ENCODE measurements at places on chromosomes 4 and X. TPM values are rescaled to one million over a fixed set of nuclear protein-coding genes. Genes with fewer than 3 reads are reported as not detected.

BEND4 gene
- polyA plus RNA-seq, result 1.2 TPM

- no peaks in the 10 kb centered on the region for H3K27me3 ChIP-seq
- no peak overlapping the region for H3K4me3 ChIP-seq
- H3K36me3 ChIP-seq, result peaks cover 4% of the 10 kb centered on the region
- peak; percentile 36 for DNase-seq
Measured at GRCh38 chr4:101019941-101020401, 327.4 kb downstream of the PPP3CA start.

DNA sequence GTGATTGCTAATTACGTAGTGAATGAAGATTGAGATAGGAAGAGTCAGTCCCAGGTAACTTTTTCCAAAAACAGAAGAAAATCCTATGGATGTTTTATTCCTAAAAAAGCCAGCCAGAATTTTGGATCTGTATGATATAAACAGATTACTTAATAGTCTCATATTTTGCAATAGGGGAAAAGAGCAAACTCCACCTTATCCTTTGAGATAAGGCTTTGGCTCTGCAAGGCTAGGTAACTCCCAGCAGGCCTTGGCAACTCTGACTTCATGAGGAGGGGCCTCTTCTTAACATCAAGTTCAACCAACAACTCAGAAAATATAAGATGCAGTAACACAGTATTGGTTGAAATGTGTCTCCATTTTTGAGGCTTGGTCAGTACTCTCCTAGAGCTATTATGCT, 98.7 kb upstream of the SLC4A4 start:
- no peak overlapping the region for H3K4me3 ChIP-seq
- H3K36me3 ChIP-seq, result no peaks in the 10 kb centered on the region
- H3K27me3 ChIP-seq, result no peaks in the 10 kb centered on the region
- peak; percentile 81 for DNase-seq
- peak overlapping the region; percentile 26 for H3K27ac ChIP-seq
- H3K4me1 ChIP-seq, result peaks cover 3% of the 10 kb centered on the region

GRCh38 chr4:112753333-112753732, 116.4 kb downstream of the LARP7 start:
- no peak overlapping the region for H3K4me3 ChIP-seq
- no peaks in the 10 kb centered on the region for H3K4me1 ChIP-seq
- H3K27me3 ChIP-seq, result no peaks in the 10 kb centered on the region
- H3K27ac ChIP-seq, result no peak overlapping the region
- H3K36me3 ChIP-seq, result no peaks in the 10 kb centered on the region

DNA sequence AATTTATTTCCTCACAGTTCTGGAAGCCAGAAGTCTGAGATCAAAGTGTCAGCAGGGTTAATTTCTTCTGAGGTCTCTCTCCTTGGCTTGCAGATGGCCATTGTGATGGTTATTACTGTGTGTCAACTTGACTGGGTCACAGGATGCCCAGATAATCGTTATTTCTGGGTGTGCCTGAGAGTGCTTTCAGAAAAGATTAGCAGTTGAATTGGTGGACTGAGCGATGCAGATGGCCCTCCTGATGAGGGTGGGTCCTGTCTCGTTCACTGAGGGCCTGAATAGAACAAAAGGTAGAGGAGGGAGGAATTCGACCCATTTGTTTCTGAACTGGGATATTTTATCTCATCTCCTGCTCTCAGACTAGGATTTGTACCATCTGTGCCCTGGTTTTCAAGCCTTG, 15.7 kb downstream of the SMIM43 start:
- no peaks in the 10 kb centered on the region for H3K4me1 ChIP-seq
- no peaks in the 10 kb centered on the region for H3K36me3 ChIP-seq
- DNase-seq, result no peak
- H3K4me3 ChIP-seq, result no peak overlapping the region
- H3K27ac ChIP-seq, result no peak overlapping the region

DNA sequence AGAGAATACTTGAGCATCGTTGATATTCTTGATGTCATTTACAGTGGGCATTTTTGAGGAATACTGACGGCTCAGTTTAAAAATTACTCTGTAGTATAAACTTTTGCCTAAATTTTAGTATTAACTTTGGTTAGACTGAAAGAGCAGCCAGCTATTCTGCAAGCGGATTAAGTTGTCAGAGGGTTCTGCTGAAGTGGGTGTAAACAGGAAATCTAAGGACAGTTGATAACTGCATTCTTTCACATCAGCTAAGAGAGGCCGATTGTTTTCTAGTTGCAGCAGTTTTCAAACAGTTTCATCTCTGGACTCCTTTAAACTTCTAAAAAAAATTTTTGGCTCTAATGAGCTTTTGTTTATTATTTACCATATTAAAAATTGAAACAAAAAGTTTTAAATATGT, 149.6 kb downstream of the RAPGEF2 start:
- no peaks in the 10 kb centered on the region for H3K4me1 ChIP-seq
- no peak for DNase-seq
- H3K4me3 ChIP-seq, result no peak overlapping the region
- peaks cover 15% of the 10 kb centered on the region for H3K36me3 ChIP-seq
- H3K27ac ChIP-seq, result no peak overlapping the region

- no peak for DNase-seq
- no peaks in the 10 kb centered on the region for H3K27me3 ChIP-seq
- no peaks in the 10 kb centered on the region for H3K4me1 ChIP-seq
- peaks cover 2% of the 10 kb centered on the region for H3K36me3 ChIP-seq
- no peak overlapping the region for H3K4me3 ChIP-seq
- no peak overlapping the region for H3K27ac ChIP-seq
Measured at GRCh38 chrX:9873952-9874351, 87.7 kb downstream of the SHROOM2 start.

OPN1MW3 gene
- polyA plus RNA-seq, result not detected

MAGEA2 gene
- not detected for polyA plus RNA-seq

GRCh38 chr4:57443308-57443707, 333.1 kb upstream of the IGFBP7 start:
- H3K27ac ChIP-seq, result no peak overlapping the region
- no peaks in the 10 kb centered on the region for H3K4me1 ChIP-seq
- no peaks in the 10 kb centered on the region for H3K27me3 ChIP-seq
- H3K36me3 ChIP-seq, result no peaks in the 10 kb centered on the region
- no peak for DNase-seq

GRCh38 chr4:42627885-42628646, 28.8 kb downstream of the ATP8A1 start:
- DNase-seq, result peak; percentile 24
- H3K36me3 ChIP-seq, result peaks cover 5% of the 10 kb centered on the region
- H3K4me3 ChIP-seq, result no peak overlapping the region
- no peaks in the 10 kb centered on the region for H3K27me3 ChIP-seq
- H3K4me1 ChIP-seq, result peaks cover 17% of the 10 kb centered on the region

DNA sequence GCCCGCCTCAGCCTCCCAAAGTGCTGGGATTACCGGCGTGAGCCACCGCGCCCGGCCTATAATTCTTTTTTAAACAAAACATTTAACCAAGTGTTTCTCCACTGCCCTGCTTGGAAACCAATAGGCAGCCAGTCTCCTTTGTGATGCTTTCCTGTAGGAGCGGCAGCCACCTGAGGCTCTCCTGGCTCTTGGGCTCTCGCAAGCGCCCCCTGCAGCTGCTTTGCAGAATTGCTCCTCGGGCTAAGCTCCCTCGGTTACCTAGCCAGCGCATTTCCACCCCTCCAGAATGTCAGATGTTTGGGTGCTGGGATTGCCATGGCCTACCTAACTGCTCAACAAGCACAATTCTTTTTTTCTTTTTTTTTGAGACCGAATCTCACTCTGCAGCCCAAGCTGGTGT, 7.7 kb downstream of the S100P start:
- H3K4me3 ChIP-seq, result no peak overlapping the region
- H3K36me3 ChIP-seq, result peaks cover 11% of the 10 kb centered on the region
- DNase-seq, result no peak

TSPAN6 gene
- polyA plus RNA-seq, result 115 TPM

- no peaks in the 10 kb centered on the region for H3K4me1 ChIP-seq
- H3K4me3 ChIP-seq, result no peak overlapping the region
- H3K36me3 ChIP-seq, result peaks cover 5% of the 10 kb centered on the region
- no peak overlapping the region for H3K27ac ChIP-seq
- no peaks in the 10 kb centered on the region for H3K27me3 ChIP-seq
Measured at GRCh38 chr4:101037249-101037648, 310.1 kb downstream of the PPP3CA start.

RHOXF1 gene
- polyA plus RNA-seq, result 1.2 TPM

DCAF4L1 gene
- 0.21 TPM for polyA plus RNA-seq

ERVMER34-1 gene
- polyA plus RNA-seq, result 0.61 TPM

F8A2 gene
- polyA plus RNA-seq, result not detected

DDX53 gene
- polyA plus RNA-seq, result not detected

DNA sequence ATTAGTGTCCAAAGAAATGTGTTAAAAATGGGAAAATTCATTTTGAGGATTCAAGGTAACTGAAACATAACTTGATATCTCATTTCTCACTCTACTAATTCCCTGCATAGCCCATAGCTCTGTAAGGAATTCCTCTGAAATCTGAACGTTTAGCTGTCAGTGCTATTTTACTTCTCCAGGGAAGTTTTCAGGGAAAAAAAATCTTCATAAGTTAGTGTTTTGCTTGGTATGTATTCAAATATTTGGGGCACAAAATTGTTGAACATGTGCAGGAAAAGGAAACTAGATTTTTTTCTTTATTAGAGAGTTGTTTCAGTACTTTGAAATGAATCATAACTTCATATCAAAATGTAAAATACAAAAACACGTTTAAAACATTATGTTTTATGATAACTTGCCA, 891.4 kb downstream of the CENPC start:
- H3K27ac ChIP-seq, result no peak overlapping the region
- no peak overlapping the region for H3K4me3 ChIP-seq
- no peaks in the 10 kb centered on the region for H3K36me3 ChIP-seq
- H3K4me1 ChIP-seq, result no peaks in the 10 kb centered on the region

GRCh38 chr4:184649971-184650855, 675 bp downstream of the PRIMPOL start:
- no peaks in the 10 kb centered on the region for H3K27me3 ChIP-seq
- H3K4me3 ChIP-seq, result peak overlapping the region; percentile 93
- H3K36me3 ChIP-seq, result peaks cover 4% of the 10 kb centered on the region
- peaks cover 31% of the 10 kb centered on the region for H3K4me1 ChIP-seq
- peak; percentile 72 for DNase-seq

IGFBP7 gene
- polyA plus RNA-seq, result 90.4 TPM

DNA sequence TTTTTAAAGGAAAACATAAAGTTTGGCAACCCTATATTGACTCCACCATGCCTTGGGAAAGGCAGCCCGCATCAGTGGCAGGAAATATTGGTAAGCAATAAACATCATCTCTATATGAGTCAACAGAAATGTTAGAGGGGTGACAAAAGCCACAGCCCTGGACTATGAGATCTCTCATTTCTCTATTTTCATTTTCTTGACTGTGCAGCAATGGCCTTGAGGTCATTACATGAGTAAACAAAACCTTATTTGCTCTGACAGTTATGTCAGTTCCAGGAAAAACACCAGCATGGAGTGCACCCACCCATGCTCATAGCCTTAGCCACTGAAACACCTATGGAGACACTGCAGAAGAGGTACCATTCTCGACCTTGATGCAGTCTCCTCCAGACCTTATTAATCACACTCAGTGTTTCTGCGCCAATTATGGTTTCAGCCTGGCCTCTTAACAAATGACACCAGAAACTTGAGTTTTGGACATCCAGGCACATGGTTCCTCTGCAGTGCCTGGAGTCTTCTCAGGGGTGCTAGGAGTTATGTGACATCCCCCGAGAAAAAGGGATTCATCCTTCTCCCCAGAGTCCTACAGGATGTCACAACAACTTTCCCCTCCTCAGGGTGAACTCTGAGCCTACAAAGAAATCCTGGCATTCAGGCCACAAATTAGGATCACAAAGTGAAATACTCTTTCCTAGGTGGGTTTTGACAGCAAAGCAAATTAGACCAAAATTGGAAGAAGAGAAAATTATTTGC, 16.0 kb upstream of the HPGD start:
- H3K27me3 ChIP-seq, result no peaks in the 10 kb centered on the region
- no peak overlapping the region for H3K27ac ChIP-seq
- DNase-seq, result no peak
- H3K4me1 ChIP-seq, result no peaks in the 10 kb centered on the region
- no peaks in the 10 kb centered on the region for H3K36me3 ChIP-seq

GRCh38 chrX:47481160-47481559, 1.9 kb downstream of the ZNF41 start:
- H3K36me3 ChIP-seq, result no peaks in the 10 kb centered on the region
- H3K4me1 ChIP-seq, result peaks cover 10% of the 10 kb centered on the region
- no peak overlapping the region for H3K27ac ChIP-seq
- H3K4me3 ChIP-seq, result no peak overlapping the region

GRCh38 chr4:47074816-47075215, 43.4 kb downstream of the GABRB1 start:
- H3K27ac ChIP-seq, result no peak overlapping the region
- no peaks in the 10 kb centered on the region for H3K4me1 ChIP-seq
- H3K36me3 ChIP-seq, result no peaks in the 10 kb centered on the region
- H3K27me3 ChIP-seq, result no peaks in the 10 kb centered on the region

DNA sequence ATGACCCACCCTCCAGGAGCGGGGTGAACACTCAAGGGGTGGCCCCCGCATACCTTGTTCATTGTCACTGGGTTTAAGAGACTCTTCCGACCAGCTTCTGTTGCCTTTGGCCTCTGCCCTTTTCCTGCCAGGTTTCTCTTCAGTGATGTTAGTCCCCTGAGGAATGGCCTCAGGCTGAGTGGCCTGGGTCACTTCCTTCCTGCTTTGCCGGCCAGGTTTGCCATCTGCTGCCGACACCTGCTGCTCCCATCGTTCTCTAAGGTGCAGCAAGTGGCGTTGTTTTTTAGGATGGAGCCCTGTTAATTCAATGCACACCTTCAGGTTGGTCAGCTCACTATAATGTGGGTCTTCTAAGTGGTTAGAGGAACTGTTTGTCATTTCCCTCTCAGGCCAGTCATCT, 34.2 kb downstream of the BCOR start:
- H3K36me3 ChIP-seq, result peaks cover 75% of the 10 kb centered on the region
- no peak overlapping the region for H3K27ac ChIP-seq
- H3K4me3 ChIP-seq, result no peak overlapping the region
- H3K4me1 ChIP-seq, result peaks cover 15% of the 10 kb centered on the region

DNA sequence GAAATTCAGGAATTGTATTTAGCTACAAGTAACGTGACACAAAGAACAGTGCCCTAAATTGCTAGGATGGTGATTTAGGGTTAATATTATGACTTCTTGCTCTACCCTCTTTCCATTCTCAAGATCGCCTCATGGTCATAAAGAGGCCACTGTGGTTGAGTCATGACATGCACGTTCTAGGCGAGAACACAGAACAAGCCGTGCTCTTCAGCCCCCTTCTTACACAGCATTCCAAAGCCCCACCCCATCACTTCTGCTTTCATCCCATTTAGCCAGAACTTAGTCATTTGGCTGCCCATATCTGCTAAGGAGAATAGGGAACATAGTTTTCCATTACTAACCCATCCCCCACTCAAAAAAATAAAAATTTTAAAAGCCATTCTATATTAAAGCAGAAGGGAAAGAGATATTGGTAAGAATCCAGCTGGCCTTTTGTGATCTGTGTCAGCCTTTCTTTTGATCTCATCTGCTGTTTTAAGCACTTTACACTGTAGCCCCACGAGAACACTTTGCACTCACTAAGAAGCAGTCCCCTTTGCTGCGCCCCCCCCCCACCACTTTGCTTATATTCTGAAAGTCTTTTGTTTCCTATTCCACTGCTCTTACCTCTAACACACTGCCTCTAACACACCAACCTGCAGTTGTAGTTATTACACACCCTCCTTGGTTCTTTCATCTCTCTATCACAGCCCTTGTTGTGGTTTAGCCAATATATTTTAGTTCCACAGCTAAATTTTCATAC, 28.4 kb downstream of the NPNT start:
- H3K4me1 ChIP-seq, result peaks cover 5% of the 10 kb centered on the region
- peaks cover 5% of the 10 kb centered on the region for H3K36me3 ChIP-seq
- peak overlapping the region; percentile 43 for H3K27ac ChIP-seq
- DNase-seq, result peak; percentile 82
- no peak overlapping the region for H3K4me3 ChIP-seq
